ENCODE measurements at places on chromosomes 7 and 10. TPM values are rescaled to one million over a fixed set of nuclear protein-coding genes. Genes with fewer than 3 reads are reported as not detected.

CALCR gene
- not detected for total RNA-seq

ARHGEF5 gene
- 10.4 TPM for total RNA-seq

- DNase-seq: no peak
These were observed 127.2 kb downstream of the TEX36 start for GRCh38 chr10:125555743-125556142.

GRCh38 chr7:136953386-136953785 lies 84.9 kb downstream of the CHRM2 start:
- no peak for DNase-seq

GRCh38 chr10:34794835-34795234 lies 20.3 kb downstream of the PARD3 start:
- no peak for DNase-seq

DNA sequence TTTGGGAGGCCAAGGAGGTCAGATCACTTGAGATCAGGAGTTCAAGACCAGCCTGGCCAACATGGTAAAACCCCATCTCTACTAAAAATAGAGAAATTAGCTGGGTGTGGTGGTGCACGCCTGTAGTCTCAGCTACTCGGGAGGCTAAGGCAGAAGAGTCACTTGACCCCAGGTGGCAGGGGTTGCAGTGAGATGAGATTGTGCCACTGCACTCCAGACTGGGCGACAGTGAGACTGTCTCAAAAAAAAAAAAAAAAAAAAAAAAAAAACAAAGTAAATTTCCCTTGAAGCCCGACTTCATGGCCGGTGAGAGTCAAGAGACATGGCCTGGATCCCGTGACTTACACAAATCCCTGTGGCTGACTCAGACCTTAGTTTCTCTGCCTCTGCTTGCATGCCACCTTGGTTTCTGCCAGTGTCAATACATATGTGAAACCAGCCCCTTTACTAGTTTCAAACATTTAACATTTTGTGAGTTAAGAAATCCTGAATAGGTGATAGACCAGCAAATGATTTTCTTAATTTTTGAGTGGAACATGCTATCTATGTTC lies 62.8 kb downstream of the ZEB1 start:
- no peak for DNase-seq

DNA sequence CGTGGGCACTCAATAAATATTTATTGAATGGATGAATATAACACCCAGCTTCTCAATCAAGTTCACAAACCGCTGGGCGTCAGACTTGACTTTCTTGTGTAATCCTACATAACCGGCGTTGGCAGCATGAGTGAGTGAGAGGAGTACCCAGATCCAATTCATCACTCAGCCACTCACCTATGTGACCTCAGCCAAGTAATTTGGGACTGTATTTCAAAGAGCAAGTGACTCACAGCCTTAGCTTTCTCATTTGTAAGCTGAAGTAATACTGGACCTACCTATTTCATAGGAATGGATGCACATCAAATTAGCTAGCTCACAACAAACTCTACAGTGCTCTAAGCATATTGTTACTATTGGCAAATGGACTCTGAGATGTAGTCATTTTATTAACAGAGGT lies 53.8 kb upstream of the FAM204A start:
- no peak for DNase-seq

SDHAF3 gene
- total RNA-seq: 1.1 TPM

- DNase-seq: no peak
These were observed 193.2 kb downstream of the ELMO1 start for GRCh38 chr7:37255327-37255944.
